ENCODE measurements at places on chromosomes 7 and 10.

GRCh38 chr7:36790311-36790787, 66.1 kb upstream of the AOAH start:
- H3K27me3 ChIP-seq: no peaks in the 10 kb centered on the region
- H3K27ac ChIP-seq: peak overlapping the region; percentile 80
- H3K4me1 ChIP-seq: peaks cover 50% of the 10 kb centered on the region

- no peak overlapping the region for H3K4me3 ChIP-seq
- no peak overlapping the region for H3K27ac ChIP-seq
- no peaks in the 10 kb centered on the region for H3K4me1 ChIP-seq
- H3K27me3 ChIP-seq: peaks cover 13% of the 10 kb centered on the region
These were observed 151.5 kb downstream of the TEX36 start for GRCh38 chr10:125531465-125531864.

DNA sequence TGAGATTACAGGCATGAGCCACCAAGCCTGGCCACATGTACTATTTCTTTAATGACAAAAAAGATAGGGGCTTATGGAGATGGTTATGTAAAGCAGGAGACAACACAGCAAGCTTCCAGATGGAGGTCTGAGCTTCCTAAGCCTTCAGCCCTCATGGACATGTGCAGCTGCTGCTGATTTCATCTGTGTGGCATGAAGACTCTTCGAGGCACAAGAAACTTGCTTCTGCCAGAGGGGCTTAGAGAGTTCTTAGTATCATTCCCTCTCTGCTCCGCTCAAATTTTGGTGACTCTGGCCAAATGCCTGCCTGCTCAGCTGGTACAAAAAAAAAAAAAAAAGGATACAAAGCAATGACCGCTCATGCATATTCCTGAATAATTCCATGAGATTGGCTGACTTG, 552.5 kb downstream of the TYW1 start:
- H3K4me1 ChIP-seq: no peaks in the 10 kb centered on the region
- DNase-seq: no peak
- no peaks in the 10 kb centered on the region for H3K27me3 ChIP-seq
- no peaks in the 10 kb centered on the region for H3K36me3 ChIP-seq

- no peaks in the 10 kb centered on the region for H3K27me3 ChIP-seq
- H3K36me3 ChIP-seq: no peaks in the 10 kb centered on the region
- no peaks in the 10 kb centered on the region for H3K4me1 ChIP-seq
- DNase-seq: no peak
- no peak overlapping the region for H3K4me3 ChIP-seq
These were observed 38.3 kb downstream of the GPAM start for GRCh38 chr10:112145263-112145662.

- H3K36me3 ChIP-seq: no peaks in the 10 kb centered on the region
- H3K4me1 ChIP-seq: no peaks in the 10 kb centered on the region
- no peak for DNase-seq
- no peak overlapping the region for H3K4me3 ChIP-seq
- no peak overlapping the region for H3K27ac ChIP-seq
- no peaks in the 10 kb centered on the region for H3K27me3 ChIP-seq
These were observed 13.0 kb downstream of the GALNT17 start for GRCh38 chr7:71144963-71145362.

Measured in T-cell (primary cell).